ENCODE measurements at places on chromosomes 7 and 10.

GRCh38 chr7:31475368-31475767, 38.5 kb upstream of the ITPRID1 start:
- DNase-seq, result no peak

- no peak for DNase-seq
Measured at GRCh38 chr7:107879400-107880035, 11.5 kb upstream of the DLD start.

GRCh38 chr10:100204370-100204769, 18.5 kb upstream of the ERLIN1 start:
- no peak for DNase-seq

DNA sequence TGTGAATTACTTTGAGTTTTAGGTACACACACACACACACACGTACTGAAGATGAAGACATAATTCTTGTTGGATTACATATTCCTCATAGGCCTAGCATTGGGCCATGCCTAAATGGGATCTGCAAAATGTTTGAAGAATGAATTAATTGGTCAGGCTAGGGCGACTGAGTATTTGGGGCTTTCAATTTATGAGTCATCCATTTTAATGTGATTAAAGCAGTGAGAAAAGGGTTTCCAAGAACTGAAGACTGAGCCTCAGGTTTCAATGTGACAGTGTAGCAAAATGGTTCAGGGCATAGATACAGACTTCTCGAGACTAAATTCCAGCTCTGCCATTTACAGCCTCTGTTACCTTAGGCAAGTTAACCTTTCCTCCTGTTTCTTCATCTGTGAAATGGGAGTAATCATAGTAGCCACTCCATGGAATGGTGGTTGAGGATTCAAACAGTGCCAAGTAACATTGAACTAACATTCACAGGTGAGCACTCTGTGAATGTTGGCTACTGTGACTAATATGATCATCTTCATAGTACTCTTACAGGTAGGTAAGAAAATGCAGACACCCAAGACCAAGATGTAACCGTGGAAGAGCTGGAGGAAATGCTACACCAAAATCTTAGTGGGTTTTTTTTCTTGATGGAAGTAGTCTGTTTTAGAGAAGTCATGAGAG, 7.6 kb downstream of the BPGM start:
- no peak for DNase-seq

DNA sequence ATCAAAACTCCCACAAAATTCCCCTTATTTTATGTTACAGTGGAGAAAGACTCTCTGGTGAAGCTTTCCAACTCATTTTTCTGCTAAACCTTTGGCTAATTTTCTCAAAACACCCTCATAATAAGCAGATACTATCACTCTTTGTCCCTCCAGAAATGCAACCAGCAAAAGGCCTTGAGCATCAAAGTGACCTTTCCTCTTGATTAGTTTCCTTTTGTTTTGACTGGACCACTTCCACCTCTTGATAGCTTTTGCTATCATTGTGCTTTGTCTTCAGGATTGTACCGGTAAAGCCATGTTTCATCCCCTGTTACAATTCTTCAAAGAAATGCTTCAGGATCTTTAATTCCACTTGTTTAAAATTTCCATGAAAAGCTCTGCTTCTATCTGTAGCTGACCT, 115.1 kb upstream of the SLC13A1 start:
- DNase-seq, result no peak

DNA sequence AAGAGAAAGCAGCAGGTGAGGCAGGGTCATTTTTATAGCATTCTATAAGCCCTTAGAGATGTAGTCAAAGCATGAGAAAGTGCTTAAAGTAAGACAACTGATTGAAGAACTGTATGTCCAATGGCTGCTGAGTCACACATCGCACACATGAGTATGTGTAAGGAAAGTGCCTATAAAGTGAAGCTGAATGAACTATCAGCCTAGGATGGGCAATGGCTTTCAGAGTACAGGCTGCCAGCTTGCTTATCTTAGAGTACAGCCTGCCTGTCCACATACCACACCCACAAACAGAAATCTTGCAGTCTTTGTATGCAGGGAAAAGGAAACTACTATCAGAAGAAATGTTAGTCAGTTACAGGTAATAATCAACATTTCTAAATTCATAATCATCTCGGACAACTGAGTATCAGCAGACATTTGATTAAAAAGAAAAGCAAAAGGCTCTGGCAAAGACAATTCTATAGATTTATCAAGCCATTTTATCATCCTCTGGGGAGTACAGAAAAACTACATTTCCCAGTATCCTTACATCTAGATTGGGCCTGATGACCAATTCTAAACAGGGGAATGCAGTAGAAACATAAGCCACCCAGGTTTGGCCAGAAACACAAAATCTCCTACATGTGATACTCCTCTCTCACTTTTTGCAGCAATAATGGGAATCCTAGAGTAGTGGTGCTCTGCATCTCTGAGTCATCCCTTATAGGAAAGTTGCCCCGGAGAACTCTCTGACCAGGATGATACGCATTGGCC, 16.2 kb upstream of the EPHB6 start:
- DNase-seq, result no peak

DNA sequence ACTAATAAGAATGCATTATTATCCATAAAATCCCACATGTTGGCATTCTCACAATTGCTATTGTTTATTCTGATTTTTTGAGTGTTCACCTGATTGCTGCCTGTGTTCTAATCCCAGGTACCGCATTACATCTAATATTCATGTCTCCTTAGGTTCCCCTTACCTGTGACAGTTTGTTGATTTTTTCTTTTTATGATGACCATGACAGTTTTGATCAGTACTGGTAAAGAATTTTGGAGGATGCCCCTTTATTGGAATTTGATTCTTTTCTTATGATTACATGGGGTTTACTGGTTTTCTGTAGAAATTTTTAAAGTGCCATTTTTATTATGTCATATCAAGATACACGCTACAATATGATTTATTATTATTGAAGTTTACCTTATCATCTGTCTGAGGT, 1091.1 kb downstream of the NRG3 start:
- DNase-seq, result no peak

- no peak for DNase-seq
Measured at GRCh38 chr10:5570979-5571810, 46.4 kb downstream of the CALML3 start.

- DNase-seq, result no peak
Measured at GRCh38 chr10:49435225-49435624, 39.3 kb upstream of the DRGX start.

DNA sequence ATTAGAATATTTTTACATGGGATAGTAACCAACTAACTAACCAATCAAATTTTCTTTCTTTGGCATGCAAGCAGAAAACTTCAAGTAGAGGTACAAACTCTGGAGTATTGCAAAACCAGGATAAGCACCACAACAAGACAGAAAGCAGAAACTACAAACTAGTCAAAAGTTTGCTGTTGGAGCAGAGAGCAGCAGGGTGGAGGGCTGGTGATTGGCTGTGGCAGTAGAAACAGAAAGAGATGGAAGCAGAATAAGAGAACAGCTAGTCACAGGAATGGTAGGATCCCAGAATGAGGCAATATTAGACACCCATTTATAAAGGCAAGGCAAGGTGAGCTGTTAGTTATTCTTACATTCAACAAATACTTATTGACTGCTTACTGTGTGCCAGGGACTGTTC, 6.8 kb upstream of the MACC1 start:
- DNase-seq, result no peak

DNA sequence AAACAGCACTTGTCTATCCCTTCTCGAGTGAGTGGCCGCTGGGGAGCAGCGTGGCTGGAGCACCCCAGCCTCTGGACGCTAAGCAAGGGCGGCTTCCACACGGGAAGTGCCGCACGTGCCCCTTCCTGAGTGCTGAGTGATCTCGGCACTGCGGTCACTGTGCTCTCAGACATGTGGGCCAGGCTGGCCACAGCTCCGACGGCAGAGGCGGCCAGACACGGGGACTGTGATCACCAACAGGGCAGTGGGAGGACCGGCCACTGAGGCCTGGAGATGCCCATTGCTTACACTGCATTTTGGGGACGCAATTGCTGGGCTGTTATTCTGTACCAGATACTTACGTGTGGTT, 7.0 kb downstream of the ECHS1 start:
- no peak for DNase-seq

GRCh38 chr10:25076506-25077177, 60.2 kb downstream of the THNSL1 start:
- DNase-seq, result no peak

DNA sequence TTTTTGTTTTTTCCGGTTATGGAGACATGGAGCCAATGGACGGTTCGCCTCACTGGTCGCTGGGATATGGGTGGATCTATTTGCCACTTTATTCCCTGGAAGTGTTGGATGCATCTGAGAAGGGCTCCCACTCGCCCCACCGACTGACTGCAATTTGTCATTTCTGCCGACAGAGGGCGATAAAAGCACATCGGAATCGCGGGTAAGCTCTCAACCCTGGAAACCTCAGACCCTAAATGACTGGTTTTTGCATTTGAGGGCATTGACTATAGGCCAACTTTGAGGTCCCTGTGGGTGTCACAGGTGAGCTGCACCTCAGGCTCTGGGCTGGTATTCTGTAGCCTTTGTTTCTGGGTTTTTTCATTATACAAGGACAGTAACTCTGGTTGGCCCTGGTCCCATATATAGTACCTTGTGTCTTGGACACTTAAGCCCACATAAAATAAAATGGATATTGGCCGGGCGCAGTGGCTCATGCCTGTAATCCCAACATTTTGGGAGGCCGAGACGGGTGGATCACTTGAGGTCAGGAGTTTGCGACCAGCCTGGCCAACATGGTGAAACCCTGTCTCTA, 11.9 kb upstream of the OPALIN start:
- DNase-seq, result no peak

DNA sequence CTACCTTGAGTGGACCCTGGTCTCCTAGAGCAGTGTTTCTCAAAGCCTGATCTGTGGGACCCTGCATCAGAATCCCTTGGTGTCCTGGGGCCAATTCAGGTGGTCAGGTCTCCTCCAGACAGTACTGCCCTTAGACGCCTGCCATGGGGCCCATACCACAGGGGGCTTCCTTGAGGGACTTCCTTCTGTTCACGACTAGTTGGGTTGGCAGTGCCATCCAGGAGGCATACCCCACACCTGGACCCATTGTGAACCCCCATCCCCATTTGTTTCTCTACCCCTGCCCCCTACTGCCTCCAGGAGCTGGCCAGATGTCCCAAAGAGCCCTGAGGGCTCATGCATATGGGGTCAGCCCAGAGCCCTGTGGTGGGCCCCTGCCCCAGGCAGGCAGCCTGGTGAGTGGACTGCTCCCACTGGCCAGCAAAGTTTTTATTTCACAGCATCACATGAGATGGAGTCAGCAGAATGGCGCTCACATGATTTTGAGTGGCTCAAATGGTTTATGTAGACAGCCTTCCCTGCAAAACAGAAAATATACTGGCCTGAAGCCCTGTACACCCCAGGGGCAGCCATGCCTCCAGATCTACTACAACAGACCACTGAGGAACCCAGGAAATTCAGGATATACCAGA, 259.9 kb upstream of the ZMIZ1 start:
- no peak for DNase-seq

GRCh38 chr7:151075662-151075971, 5.0 kb downstream of the FASTK start:
- no peak for DNase-seq

DNA sequence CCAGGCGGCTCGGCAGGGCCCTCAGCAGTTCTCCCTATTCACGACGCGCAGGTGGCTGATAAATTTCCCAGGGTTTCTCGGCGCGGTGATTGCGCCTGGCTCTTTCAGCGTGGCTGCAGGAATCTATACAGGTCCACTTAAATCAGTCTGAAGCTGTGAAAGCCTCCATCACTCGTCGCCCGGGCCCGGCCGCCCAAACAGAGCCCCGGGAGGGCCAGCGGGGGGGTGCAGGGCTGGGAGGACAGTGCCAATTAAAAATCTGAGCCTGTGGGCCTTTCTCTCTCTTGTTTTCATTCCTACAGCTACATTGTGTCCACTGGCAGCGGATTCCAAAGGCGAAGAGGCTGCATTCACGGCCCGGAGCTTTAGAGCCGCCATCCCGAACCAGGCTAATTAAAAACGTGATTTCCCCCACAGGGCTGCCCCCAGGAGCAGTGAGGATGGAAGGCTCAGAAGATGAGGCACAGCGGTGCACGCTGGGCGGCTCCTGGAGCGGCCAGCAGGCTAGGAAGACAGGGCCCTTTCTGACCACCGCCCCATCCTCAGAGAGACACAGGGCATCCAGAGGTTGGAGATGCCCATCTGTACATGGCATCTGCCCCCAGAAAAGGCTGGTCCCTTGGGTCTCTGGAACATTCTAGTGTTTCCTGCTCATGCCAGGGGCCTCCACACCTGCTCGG, 100.7 kb downstream of the FAM53B start:
- DNase-seq, result no peak

DNA sequence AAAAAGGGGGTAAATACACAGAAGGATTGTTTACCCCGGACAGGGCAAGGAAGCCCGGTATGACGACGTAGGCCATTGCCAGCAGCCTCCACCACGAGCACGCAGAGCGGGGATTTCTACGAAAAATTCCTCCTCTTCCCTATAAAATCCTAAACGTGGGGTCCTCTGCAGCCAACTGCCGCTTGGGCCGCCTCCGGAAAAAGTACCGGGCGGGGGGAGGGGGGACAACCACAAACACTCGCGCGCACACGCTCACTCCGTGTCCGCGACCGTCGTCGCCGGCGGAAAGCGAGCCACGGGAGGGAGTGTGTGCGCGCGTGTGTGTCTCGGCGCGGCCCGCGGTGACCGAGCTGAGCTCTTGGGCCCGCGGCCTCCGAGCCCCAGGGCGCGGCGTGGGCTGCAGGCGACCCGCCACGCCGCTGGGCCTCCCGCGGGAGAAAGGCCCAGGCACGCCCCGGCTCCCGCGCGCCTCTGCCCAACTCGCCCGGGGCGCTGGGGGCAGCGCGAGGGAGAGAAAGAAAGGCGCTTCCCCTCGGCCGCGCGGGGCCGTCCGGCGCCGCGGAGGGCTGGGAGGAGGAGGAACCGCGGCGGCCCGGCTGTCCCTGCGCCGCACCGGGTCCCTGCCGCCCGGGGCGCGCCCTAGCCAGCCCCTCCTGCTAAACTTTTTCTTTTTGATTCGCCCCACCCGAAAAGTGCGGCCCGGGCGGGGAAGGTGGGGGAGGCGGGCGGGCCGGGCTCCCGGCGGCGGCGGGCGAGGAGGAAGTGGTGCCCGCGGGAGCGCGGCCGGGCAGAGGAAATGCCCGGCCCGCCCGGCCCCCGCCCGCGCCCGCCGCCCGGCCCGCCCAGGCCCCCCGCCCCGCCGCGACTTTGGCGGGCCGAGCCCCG, 1.5 kb downstream of the CTBP2 start:
- no peak for DNase-seq

Measured in activated naive CD4-positive, alpha-beta T cell (primary cell).